Effector memory CD4-positive, alpha-beta T cell (primary cell): ENCODE measurements at places on chromosomes 4 and X.

GRCh38 chr4:150181536-150181935 lies 103.3 kb downstream of the DCLK2 start:
- H3K36me3 ChIP-seq = no peaks in the 10 kb centered on the region
- H3K27ac ChIP-seq = no peak overlapping the region
- no peak for DNase-seq
- no peaks in the 10 kb centered on the region for H3K4me1 ChIP-seq
- no peaks in the 10 kb centered on the region for H3K27me3 ChIP-seq

GRCh38 chr4:73139991-73140390 lies 70.5 kb upstream of the COX18 start:
- DNase-seq = no peak
- no peaks in the 10 kb centered on the region for H3K27me3 ChIP-seq
- H3K36me3 ChIP-seq = peaks cover 50% of the 10 kb centered on the region
- H3K27ac ChIP-seq = no peak overlapping the region
- no peak overlapping the region for H3K4me3 ChIP-seq

- no peak overlapping the region for H3K4me3 ChIP-seq
- H3K27me3 ChIP-seq = no peaks in the 10 kb centered on the region
- H3K36me3 ChIP-seq = peaks cover 4% of the 10 kb centered on the region
Measured at GRCh38 chrX:349196-349595, 30.6 kb upstream of the GTPBP6 start.

- H3K36me3 ChIP-seq = no peaks in the 10 kb centered on the region
- no peak overlapping the region for H3K27ac ChIP-seq
- H3K4me1 ChIP-seq = no peaks in the 10 kb centered on the region
- no peaks in the 10 kb centered on the region for H3K27me3 ChIP-seq
Measured at GRCh38 chrX:31178769-31179125, 106.9 kb upstream of the FTHL17 start.

- H3K4me1 ChIP-seq = no peaks in the 10 kb centered on the region
- no peaks in the 10 kb centered on the region for H3K27me3 ChIP-seq
- H3K4me3 ChIP-seq = no peak overlapping the region
- no peak overlapping the region for H3K27ac ChIP-seq
- H3K36me3 ChIP-seq = no peaks in the 10 kb centered on the region
Measured at GRCh38 chr4:2574863-2575262, 38.4 kb downstream of the FAM193A start.

DNA sequence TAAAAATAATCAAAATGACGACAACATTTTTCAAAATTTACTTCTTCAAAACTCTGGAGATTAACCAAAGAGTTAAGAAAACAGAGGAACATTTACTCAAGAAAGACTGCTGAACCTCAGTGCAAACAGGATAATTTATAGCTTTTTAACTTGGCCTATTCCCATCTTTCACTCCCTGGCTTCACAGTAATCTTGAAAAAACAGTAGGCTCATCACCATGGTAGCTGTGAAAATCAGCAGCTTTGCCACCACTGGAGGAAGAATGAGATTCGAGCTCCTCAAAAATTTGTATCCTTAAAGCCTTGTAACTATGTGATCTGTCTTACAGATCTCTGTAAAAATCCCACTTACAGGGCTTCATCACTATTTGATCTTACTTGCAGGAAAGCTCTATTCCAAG lies 447.7 kb upstream of the CTSO start:
- H3K27ac ChIP-seq = no peak overlapping the region
- H3K4me1 ChIP-seq = no peaks in the 10 kb centered on the region
- no peaks in the 10 kb centered on the region for H3K36me3 ChIP-seq

DNA sequence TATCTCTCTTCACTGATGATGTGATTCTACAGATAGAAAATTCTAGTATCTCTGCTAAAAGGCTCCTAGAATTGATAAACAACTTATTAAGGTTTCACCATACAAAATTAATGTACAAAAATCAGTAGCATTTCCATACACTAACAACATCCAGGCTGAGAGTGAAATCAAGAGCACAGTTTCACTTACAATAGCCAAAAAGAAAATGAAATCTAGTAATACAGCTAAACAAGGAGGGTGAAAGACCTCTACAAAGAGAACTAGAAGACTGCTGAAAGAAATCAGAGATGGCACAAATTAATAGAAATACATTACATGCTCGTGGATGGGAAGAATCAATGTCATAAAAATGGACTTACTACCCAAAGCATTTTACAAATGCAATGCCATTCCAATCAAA lies 751.9 kb downstream of the FSTL5 start:
- no peak overlapping the region for H3K27ac ChIP-seq
- no peak for DNase-seq
- no peak overlapping the region for H3K4me3 ChIP-seq
- no peaks in the 10 kb centered on the region for H3K27me3 ChIP-seq
- H3K36me3 ChIP-seq = no peaks in the 10 kb centered on the region

DNA sequence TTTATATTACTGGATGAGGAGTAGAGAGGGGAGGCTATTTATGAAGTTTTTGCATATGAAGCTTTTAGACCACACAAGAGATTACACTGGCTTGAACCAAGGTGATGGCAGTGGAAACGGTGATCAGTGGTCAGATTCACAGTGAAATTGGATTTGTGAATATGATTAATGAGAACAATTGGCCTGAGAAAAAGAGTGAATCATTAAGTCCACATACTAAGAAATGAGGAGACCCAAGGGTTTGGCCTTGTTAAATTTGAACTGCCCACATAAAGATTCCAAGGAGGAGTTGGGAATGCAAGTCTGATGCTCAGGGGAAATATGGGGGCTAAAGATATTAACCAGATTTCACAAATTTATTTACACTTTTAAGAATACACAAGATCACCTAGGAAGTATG lies 155.3 kb upstream of the ADGRL3 start:
- H3K4me1 ChIP-seq = no peaks in the 10 kb centered on the region
- DNase-seq = no peak
- H3K36me3 ChIP-seq = no peaks in the 10 kb centered on the region

DNA sequence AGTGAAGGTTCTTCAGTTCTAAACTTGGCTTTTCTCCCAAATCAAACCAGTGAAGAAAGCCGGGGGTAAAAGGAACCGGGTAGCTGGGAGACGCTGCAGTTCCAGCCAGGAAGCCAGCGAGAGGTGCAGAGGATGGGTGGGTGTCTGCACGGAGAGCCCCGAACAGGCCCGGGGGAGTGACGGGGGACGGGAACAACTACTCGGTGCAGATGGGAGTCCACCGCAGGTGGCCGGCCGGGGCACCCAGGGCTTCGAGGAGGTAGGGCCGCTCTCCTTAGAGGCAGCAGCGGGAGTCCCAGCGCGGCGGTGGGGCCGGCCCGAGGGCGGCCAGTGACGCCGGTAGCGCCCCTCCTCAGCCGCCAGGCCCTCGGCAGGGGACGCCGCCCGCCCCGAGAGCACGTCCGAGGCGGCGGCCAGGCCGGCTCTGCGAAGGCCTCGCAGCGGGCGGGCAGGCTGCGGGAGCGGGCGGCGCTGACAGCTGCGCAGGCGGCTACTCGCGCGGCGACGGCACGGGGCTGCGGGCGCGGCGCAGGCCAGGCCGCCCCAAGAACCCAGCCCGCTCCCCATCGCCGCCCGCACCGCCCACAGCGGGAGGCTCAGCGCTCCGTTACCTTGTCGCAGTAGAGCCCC lies 449 bp downstream of the FBXL5 start:
- no peaks in the 10 kb centered on the region for H3K27me3 ChIP-seq
- peak; percentile 15 for DNase-seq
- peak overlapping the region; percentile 92 for H3K27ac ChIP-seq
- H3K4me3 ChIP-seq = peak overlapping the region; percentile 95
- peaks cover 39% of the 10 kb centered on the region for H3K4me1 ChIP-seq

DNA sequence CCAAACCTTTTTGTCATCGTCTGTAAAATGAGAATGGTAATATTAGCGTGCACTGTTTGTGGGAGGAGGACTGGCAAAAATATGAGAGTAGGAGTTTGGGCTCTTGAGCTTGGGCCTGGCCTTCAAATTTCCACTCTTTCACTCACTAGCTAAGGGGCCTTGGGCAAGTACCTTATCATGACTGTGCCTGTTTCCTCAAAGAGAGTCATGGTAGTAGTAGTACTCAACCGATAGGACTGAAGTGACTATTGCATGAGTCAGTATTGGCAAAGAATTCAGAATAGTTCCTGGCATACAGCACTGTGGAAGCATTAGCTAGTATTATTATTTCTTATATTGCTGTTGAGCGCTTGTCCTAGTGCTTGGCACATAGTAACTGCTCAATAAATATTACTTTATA lies 16.0 kb upstream of the RBM3 start:
- no peak for DNase-seq
- H3K4me1 ChIP-seq = no peaks in the 10 kb centered on the region
- no peak overlapping the region for H3K27ac ChIP-seq
- H3K27me3 ChIP-seq = no peaks in the 10 kb centered on the region

GRCh38 chrX:120356084-120356483 lies 5.8 kb upstream of the ATP1B4 start:
- no peaks in the 10 kb centered on the region for H3K36me3 ChIP-seq
- H3K4me3 ChIP-seq = no peak overlapping the region
- no peaks in the 10 kb centered on the region for H3K27me3 ChIP-seq
- no peaks in the 10 kb centered on the region for H3K4me1 ChIP-seq
- DNase-seq = no peak

GRCh38 chr4:94746746-94747145 lies 11.0 kb upstream of the BMPR1B start:
- DNase-seq = no peak
- no peak overlapping the region for H3K4me3 ChIP-seq
- H3K36me3 ChIP-seq = no peaks in the 10 kb centered on the region
- H3K27ac ChIP-seq = no peak overlapping the region
- no peaks in the 10 kb centered on the region for H3K4me1 ChIP-seq

DNA sequence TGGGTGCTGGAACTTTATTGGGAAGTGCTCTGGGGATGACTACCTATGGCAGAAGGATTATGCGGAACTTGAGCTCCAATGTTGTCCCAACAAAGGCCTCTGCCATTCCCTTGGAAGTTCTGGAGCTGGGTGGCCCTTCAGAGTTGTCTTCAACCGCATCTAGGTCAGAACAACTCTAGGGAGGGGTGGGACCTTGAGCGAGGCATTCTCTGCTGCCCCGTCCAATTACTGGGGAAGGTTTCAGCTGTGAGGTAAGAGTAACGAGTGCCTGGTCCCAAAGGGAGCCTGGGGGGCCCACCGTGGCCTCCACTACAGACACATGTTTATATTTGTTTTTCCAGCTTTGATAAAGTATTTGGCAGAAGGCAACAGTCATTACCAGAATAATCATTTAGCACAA lies 79.4 kb downstream of the MAOA start:
- no peaks in the 10 kb centered on the region for H3K27me3 ChIP-seq
- H3K36me3 ChIP-seq = no peaks in the 10 kb centered on the region
- no peak overlapping the region for H3K4me3 ChIP-seq

DNA sequence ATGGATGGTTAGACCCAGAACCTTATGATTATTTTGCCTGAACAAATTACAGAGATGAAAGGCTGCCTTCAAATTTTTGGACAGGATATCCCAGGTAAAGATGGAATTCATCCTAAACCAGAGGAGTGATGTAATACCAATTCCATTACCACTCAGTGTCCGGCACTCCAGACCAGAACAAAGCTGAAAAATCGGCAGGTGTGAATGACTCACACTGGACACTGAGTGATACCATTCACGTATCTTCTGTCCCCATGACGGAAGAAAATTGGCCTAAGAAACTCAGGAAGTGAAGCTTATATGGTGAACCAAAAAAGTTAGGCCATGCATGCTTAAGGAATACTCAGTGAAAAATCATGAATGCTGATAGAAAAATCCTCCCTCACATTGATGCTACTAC lies 34.5 kb downstream of the PALLD start:
- H3K27me3 ChIP-seq = no peaks in the 10 kb centered on the region
- no peak for DNase-seq
- H3K36me3 ChIP-seq = no peaks in the 10 kb centered on the region
- no peak overlapping the region for H3K4me3 ChIP-seq

DNA sequence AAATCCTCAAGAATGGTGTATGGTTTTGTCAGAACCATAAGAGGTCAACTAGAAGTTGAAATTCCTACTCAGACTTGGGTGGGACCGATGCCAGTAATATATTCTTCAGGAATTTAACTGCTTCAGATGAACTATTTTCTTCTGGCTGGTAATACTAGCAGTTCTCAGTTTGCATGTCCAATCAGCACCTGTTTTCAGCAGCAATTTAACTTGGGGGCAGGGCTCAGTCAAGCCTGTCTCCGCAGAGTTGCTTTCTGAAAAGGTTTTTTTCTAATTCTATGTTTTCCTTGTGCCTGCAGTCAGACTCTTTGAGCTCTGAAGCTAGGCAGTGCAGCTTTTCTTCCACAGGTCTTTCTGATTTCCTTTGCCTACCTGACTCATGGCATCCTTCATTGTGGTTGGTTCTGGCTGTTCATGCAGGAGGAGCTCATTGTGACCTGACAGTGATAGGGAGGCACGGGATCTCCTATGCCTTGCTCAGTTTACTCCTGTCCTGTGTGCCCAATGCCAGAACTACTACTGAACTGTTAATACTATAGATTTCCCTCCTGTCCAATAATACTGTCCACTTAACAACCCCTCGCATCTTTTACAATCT lies 17.3 kb upstream of the FMR1 start:
- no peaks in the 10 kb centered on the region for H3K27me3 ChIP-seq
- no peak for DNase-seq
- H3K36me3 ChIP-seq = no peaks in the 10 kb centered on the region
- no peak overlapping the region for H3K27ac ChIP-seq

DNA sequence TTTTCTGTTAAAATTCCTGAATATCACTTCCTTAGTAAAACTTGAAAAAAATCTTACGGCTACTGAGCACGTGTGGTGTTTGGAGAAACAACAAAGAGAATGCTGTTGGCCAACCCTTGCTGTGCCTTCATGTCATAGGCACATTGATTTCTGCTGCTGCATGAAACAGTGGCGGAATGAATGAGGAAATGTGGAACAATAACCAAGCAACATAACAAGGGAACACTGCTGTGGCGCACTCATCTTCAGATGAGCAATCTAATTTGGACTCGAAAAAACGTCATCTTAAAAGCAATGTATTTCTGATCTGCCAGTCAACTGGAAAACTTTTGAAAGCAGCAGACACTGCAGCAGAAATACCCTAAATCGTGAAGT lies 51.4 kb downstream of the PROM1 start:
- DNase-seq = no peak
- H3K4me1 ChIP-seq = no peaks in the 10 kb centered on the region
- no peak overlapping the region for H3K27ac ChIP-seq

DNA sequence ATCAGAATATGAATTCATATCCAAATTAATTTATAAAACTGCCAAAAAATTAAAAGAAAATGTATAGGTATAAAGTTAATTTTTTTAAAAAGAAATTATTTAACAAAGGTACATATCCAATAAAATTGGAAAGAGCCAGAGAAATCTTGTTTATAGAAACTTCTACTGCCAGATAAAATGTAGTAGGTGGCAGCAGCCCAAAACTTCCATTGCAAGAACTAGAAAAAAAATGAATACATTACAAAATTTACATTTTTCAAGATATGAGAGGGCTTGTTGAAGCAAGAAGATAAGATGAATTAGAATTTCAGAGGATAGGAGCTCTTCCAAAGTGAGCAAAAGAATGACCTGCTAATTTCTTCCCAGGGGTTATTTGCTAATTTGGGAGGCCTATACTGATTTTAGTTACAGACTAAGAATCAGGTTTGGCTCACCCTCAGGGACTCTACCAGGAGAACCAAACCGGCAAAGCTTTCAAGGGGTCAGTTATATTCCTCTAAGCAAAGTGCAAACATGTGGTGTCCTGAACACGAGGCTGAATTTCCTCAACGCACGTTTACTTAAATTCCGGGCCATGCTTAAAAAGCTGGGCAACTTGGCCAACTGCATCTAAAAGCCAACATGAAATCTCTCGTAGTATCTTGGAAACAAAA lies 17.5 kb downstream of the ANKRD50 start:
- no peak overlapping the region for H3K27ac ChIP-seq
- no peak overlapping the region for H3K4me3 ChIP-seq
- H3K27me3 ChIP-seq = no peaks in the 10 kb centered on the region
- DNase-seq = no peak
- H3K4me1 ChIP-seq = no peaks in the 10 kb centered on the region
